ENCODE measurements at places on chromosomes 12 and 14.

- DNase-seq, result no peak
Measured at GRCh38 chr14:92105893-92106142, 564 bp downstream of the ATXN3 start.

- DNase-seq, result no peak
Measured at GRCh38 chr14:94317259-94317658, 5.9 kb downstream of the SERPINA6 start.

GRCh38 chr14:69008421-69008884 lies 29.4 kb upstream of the ACTN1 start:
- DNase-seq, result no peak

DNA sequence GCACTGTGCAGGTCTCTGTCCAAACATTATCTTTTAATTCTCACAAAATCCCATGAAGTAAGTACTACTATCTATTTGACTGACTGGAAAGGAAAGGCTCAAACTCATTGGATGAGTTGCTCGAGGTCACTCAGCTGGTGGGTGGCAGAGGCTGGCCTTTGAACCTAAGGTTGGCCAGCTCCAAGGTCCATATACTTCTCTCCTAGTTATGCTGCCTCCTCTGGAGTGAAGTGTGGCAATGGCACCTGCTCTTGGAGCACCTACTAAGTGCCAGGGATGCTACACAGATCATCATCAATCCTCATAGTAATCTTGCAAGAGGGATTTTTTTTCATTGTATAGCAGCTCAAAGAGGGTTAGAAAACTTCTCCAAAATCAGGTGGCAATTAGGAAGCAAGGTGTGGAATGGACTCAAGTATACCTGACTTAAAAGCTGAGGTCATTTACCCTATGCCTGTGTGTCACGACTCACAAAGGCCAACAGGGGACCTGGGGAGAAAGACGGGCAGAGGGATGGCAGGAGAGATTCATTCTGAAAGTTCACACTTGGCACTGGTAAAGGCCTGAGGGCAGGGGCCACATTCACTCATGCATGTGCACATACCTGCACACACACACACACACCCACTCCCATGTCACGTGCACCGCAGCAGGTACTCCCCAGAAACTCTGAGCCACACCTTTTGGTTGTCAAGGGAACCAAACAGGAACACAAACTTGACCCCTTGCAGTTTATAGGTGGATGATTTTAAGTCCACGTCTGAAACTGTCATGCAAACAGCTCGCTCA lies 146.4 kb downstream of the FOXN3 start:
- DNase-seq, result no peak

- no peak for DNase-seq
Measured at GRCh38 chr12:76018111-76018510, 13.5 kb downstream of the PHLDA1 start.

- DNase-seq, result no peak
Measured at GRCh38 chr12:92019491-92020277, 126.0 kb downstream of the BTG1 start.

DNA sequence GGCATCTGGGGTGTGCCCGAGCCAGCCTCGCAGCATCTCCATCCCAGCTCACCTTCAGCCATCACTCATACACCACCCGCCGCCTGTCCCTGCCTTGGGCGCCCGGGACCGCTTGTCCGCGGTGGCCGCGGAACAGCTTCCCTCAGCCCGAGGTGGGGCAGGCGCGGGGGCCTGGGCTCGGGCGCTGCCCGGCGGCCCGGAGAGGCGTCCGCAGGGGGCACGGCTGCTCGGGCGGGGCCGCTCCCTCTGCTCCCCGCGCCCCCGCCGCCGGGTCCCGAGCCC lies 430 bp downstream of the SLC41A2 start:
- DNase-seq, result no peak

GRCh38 chr14:99616832-99617800 lies 13.1 kb upstream of the CCDC85C start:
- no peak for DNase-seq

DNA sequence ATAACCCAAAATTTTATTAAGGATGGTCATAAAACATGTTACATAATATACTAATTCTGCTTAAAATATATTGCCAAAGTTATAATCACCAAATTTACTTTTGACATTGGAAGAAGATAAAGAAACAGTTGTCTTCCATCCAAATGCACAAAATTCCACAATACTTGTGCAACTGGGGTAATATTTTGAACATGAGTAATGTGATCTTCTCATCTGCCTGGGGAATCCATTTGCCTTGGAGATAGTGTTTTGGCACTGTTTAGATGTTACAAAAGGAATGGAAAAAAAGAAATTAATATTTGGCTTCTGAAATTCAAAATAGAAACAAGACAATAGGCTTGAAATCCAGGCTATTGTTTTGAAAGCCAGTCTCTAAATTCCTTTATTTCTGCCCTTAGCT lies 9.1 kb downstream of the GPR19 start:
- DNase-seq, result no peak

GRCh38 chr12:124603831-124604251 lies 36.4 kb upstream of the NCOR2 start:
- no peak for DNase-seq

DNA sequence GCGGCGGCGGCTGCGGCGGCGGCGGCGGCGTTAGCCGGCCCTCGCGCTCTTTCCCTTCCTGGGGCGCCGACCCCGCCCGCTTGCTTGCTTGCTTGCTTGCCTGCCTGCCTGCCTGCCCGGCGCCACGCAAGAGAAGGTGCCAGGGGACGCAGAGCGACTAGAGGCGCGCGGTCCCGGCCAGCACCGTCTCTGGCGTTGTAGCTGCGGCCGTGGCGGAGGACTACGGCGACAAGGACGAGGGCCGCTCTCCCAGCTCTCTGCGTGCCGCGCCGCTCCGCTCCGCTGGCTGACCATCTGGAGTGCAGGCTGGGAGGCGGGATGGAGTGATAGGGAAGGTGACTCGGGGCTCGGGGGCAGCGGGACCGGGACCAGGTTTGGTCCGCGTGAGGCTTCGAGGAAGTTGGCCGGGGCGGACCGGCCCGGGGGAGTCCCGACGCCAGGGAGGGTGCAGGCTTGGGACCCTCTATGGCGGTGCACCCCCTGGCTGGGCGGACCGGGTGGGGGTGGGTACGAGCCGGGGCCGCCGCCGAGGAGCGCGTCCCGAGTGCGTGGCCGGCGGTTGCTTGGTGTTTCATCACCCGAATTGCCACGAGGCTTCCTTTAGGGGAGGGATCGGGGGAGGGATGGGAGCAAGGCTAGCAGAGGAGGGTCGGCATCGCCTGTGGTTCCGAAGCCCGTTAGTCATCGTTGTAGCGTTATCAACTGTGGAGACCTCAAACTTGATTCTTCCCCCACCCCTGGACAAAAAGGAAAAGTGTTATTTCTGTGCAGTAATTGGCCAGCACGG lies 471 bp downstream of the XPOT start:
- peak; percentile 50 for DNase-seq

- no peak for DNase-seq
Measured at GRCh38 chr14:75370416-75371205, 57.2 kb upstream of the JDP2 start.

- DNase-seq, result no peak
Measured at GRCh38 chr14:71734076-71734475, 198.2 kb upstream of the RGS6 start.

GRCh38 chr14:39267608-39268005 lies 33.9 kb downstream of the MIA2 start:
- DNase-seq, result no peak

DNA sequence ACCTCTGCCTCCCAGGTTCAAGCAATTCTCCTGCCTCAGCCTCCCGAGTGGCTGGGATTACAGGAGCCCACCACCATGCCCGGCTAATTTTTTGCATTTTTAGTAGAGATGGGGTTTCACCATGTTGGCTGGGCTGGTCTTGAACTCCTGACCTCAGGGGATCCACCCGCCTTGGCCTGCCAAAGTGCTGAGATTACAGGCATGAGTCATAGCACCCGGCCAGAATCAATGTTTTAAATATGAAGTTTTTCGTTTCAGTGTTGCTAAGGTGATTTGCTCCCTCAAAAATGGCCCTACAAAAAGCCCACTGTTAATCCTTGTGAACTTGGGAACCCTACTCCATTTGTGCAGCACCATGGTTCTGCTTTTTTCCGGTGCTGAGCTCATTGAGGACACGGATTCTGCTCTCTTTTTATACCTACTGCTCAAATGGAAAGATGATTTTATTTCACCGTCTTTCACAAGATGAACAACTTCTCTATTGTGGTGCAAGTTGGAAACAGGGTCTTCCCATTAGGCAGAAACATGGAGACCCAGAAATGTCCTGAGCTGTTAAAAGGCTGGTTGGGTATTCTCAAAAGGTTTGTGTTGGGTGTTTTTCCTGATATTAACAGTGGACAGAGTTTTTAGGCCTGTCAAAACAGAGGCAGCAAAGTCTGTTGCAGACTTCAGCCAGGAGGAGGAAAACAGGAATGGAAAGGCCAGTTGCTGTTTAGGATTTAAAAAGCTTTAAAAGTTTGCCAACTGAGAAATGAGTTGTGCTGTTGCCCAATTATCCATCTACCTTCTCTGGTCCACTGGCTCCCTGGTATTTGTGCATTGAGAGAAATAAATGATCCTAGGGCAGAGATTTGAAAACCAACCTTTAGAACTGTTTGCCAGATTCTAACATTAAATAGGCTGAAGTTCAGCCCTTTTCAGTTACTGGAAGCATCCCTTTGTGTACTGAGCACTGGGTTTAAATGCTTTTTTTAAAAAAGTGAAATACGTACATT lies 85.8 kb downstream of the ATP23 start:
- DNase-seq, result no peak

GRCh38 chr12:97941686-97942354 lies 479.2 kb downstream of the RMST start:
- DNase-seq, result no peak

DNA sequence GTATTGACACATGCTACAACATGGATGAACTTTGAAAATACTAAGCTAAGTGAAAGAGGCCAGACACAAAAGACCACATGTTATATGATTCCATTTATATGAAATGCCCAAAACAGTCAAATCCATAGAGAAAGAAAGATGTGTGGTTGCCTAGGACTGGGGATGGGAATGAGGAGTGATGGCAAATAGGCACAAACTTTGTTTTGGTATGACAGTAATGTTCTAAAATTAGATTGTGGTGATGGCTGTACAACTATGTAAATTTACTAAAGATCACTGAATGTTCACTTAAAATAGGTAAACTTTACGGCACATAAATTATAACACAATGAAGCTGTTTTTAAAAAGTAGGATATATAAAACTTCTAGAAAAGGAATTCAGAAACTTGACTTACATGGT lies 41.7 kb downstream of the PPP1R13B start:
- no peak for DNase-seq

DNA sequence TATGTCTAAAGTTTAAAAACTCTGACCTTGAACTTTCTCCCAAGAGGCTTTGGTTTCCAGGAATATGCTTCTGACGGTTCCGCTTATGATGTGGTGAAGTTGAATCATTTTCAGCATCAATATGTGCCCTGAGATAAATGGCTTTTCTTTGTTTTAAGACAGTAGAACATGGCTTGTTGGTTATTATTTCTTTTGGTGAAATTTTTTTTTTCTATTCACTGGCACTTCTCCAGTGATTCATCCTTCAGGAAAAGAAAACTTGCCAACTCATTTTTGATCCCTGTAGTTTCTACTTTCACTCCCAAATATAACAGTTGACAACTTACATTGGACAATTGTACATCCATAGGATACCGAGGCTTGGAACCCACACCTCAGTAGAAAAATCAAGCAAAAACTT lies 1301.2 kb upstream of the FLRT2 start:
- no peak for DNase-seq

GRCh38 chr14:46573498-46573897 lies 78.1 kb downstream of the RPL10L start:
- no peak for DNase-seq

GRCh38 chr12:92183575-92183974 lies 37.9 kb upstream of the BTG1 start:
- no peak for DNase-seq

- no peak for DNase-seq
Measured at GRCh38 chr12:4416276-4416675, 29.3 kb downstream of the FGF6 start.

DNA sequence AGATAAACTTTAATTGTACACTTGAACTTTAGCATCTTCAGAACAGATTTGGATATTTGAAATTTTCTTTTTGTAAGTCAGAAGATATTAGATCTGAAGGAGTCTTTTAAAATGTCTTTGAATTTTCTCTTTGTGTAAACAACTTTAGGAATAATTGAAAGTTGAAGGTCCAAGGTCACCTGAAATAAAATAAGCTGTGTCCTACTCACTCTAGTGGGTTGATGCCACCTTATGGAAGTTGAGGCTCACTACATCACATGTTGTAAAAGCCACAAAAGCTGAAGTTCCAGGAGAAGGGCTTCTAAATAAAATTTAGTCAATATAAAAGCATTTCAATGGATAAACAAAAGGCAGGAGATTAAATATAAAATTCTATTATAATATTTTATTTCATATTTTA lies 122.0 kb upstream of the ATXN7L3B start:
- DNase-seq, result no peak

DNA sequence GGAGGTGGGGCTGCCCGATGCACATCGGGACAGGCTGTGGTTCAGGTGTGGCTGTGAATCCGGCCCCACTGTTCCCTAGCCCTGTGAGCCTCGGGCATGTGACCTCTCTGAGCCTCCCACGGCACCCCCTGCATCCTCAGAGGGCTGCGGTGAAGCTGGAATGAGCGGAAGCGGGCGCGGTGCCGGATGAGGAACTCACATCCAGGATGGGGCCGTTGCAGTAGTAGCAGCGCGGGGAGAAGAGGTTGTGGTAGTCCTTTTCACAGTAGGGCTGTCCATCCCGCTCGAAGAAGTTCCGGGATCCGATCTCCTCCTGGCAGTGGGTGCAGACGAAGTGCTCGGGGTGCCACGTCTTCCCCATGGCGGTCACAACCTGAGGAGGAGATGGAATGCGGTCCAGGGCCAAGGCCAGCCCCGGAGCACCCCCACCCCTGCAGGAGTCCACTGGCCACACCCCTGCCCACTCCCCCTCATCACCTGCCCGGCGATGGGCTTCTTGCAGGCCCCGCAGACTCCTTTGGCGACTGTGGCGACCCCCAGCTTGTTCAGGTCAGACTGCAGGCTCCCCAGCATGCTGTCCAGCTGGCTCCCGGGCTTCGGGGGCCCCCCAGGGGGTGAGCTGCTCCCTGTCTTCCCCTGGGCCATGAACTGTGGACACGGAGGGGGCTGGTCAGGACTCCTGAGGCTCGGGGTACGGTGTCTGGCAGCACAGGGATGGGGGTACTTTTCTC lies 13.9 kb upstream of the RPLP0 start:
- DNase-seq, result no peak

- DNase-seq, result no peak
Measured at GRCh38 chr12:120710805-120711296, 593 bp downstream of the UNC119B start.

- DNase-seq, result no peak
Measured at GRCh38 chr14:101035466-101036225, 132.1 kb upstream of the RTL1 start.

- DNase-seq, result no peak
Measured at GRCh38 chr12:92411687-92412086, 266.0 kb upstream of the BTG1 start.

- peak; percentile 51 for DNase-seq
Measured at GRCh38 chr14:64504310-64504896, at the start of gene ZBTB1. Gene ZBTB1 (plus strand): TSS chr14:64504770. CDS start chr14:64521505, 16,735 bp downstream.

DNA sequence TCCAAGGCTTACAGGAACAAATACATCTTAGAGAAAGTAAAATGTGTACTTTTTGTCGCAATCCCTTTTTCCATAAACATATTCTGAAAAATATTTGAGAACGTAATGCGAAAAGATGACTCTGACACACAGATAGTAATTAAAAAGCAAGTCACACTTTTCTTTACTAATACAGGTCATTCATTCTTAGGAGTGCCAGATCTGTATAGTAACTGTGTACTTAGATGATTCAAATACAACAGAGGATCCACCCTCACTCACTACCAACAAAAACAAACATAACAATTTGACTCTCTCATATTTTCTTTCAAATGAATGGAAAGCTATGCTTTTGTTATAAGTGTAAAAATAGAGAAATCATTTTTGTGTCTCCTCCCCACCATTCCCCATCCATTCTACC lies 795.4 kb downstream of the SLC6A15 start:
- DNase-seq, result no peak
